ENCODE measurements at places on chromosomes 3 and 15.

DNA sequence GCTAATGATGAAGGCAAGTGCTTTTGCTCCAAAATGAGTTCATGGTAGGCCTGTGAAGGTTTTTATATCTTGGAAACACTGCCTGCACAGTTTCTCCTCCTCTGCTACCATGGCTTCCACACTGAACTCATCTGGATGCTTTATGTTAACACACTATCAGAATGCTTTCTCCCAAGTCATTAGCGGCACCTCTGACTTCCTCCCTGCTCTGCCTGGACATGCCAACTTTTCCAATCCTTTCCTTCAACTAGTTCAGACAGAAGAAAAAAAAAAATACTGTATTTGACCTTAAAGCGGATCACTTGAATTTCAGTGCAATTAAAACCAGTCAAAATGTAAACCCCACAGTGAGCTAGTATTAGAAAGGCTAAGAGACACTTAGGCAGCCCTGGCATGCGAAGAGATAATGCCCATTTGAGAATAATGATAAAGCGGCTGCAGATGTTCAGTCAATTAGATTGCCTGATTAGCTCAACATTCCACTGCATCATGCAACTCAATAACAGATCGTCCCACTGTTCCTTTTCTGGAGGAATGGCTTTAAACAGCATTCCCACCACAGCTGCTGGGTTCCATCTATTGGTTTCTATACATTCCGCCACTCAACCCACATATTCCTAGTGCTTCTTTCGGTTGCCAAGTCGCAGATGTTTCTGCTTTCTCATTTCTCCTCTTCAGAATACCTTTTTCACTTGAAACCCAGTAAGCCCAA is 51.7 kb downstream of the CNTN3 start:
- DNase-seq: no peak

DNA sequence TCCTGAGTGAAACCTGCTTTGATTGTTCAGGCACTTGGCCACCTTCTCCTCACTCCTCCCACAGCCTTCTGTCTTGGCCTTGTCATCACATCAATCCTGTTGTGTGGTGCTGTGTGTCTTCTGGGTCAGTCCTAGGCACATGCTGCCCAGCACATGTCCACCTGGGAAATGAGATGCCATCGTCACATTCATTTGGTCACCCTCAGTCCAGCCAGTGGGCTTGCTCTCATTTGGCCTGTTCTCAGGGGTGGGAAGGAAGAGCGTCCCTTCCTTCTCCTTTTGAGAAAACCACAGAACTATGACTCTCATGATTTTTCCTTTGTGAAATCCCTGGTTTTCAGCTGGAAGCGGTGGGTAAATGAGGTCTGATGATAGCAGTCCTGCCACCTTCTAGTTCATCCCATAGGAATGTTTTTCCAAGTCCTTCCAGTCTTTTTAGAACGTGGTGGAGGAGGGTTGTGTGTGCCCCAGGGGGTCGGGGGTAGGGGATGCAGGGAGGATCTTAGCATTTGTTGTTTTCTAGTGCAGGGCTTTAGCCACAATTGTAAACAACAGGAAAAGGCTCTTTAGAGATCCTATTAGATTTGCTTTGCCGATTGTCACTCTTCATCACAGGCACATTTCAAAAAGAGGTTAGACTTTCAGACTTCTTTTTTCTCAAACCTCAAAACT is 8.4 kb upstream of the PLA1A start:
- no peak for DNase-seq

DNA sequence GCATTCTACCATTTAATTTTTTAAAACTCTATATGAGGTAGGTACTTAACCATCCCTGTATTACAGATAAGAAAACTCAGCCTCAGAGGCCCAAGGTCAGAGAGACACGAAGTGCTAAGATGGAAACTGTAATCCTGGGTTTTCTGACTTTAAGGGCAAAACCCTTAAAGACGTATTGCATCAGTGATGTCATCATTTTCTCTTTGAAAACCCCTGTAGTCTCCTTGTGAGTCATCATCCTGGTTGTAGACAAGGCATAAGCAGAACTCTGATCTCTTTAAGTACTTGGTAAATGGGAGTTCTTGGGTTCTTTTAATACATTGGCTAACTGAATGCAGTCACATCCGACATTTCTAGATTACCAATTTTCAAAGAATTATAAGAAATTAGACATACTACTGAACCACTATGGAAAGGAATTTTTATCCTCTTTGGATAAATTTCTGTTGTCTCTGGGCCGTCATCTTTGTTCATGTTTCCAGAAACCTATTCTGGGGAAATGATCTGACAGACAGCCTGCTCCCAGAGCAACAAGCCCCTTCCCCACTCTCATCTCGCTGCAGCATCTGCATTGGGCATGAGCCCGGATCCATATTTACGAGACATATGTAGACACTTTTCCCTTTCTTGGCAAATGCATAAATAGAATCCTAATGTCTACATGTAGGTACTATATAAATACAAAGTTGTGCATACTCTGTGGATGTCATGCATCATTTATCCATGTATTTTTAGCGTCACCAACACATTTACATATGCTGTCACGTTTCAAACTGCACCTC is 48.7 kb upstream of the MDFIC2 start:
- peak; percentile 32 for DNase-seq

DNA sequence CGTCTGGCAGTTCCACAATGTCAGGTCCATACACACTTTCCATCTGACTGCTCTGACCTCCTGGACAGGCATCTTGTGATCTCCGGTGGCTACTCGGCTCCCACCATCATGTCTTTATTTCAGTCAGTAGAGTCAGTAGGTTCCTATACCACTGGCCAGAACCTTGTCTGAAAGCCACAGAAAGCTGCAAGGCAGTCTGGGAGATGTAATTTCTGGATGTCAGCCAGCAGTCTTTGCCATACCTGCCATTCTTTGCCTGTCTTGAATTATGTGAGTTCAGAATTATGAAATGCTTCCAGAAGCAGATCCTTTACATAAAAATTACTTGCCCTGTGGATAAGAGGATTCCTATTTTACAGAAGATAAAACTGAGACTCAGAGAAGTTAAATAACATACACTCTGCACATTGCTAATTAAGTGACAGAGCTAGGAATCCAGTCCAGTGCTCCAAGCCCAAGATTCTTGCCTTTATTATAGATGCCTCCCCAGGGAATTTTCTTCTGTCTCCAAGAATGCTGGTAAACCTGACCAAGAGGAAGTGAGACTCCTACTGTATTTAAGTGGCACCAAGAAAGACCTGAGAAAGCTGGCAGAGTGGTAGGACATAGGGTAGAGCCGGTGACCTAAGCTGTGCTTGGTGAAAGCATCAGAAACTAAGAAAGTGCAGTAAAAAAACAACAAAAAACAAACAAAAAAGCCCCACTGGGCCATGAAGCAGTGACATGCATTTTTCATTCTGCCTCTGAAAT is 75.6 kb downstream of the IQCH start:
- peak; percentile 8 for DNase-seq

GRCh38 chr3:124140746-124141145 is 148.8 kb upstream of the ROPN1 start:
- DNase-seq: no peak

DNA sequence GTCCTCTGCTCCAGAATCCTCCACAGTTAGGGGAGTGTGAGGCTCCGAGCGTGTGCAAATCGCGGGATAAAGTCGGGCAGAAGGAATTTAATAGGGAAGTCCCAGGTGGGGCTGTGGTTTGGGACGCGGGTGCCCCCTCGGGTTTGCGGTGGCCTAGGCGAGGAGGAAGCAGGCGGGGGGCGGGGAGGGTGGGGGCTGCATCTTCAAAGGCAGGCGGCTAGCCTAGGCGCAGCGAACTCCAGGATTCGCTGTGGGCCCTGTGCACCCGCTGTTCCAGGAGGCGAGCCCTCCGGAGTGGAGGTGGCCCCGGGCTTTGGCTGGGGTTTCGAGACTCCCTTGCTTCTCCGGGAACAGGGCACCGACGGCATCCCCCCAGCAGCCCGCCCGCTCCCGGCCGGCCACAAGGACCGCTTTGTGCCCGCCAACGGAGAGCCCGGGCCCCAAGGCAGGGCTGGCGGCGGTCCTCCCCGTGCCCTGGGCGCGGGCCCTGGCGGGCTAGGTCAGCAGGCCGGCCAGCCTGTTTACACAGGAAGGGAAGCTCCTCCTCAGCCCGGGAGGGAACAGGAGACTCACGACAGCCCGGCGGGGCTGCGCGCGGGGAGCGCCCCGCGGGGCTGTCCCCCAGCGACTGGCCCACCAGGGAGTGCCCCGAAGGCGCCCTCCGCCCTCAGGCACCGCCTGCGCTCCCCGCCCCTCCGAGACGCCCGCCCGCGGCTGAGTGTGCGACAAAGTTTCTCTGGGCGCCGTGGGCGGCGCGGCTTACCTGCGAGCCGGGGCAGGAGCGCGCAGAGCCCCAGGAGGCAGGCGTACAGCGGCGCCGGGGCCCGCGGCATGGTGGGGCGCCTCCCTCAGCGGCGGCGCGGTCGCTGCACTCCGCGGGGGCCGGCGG is 753 bp downstream of the ITGB5 start:
- DNase-seq: peak; percentile 47

DNA sequence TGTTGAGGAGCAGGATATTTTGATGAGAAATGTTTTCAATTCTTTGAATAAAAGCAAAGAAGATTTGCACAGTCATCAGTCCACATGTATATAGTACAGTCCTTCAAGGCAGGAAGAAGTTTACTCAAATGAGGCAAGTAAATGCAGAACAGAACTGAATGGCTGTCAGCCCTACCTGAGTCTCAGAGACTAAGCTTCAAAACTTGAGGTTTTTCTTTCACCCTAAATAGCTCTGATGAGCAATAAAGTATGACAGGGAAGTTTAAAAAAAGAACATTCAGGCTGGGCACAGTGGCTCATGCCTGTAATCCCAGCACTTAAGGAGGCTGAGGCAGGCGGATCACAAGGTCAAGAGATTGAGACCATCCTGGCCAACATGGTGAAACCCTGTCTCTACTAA is 232.5 kb downstream of the SUCLG2 start:
- DNase-seq: no peak
